ENCODE measurements at places on chromosomes 7 and 10.

GRCh38 chr10:133127291-133128125 is 32.5 kb upstream of the KNDC1 start:
- DNase-seq, result no peak

- no peak for DNase-seq
These were observed 4.6 kb upstream of the ADCYAP1R1 start for GRCh38 chr7:31047313-31048146.

DNA sequence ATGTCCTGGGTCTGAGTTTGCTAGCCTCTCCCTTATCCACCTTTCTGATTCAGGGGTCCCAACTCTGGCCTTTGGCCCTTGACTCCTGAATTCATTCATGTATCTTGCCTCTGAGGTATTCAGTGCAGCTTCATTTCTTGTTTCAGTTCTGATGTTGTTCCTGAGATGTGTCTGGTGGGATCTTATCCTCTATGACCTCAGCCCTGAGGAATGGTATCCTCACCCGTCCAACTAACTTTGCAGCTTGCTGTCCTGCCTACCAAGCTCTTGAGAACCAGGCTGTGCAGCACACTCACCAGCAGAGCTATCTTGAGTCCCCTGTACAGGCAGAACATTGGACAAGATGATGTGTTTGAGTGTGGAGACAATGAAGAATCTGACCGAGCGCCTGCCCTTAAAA is 13.8 kb downstream of the SUFU start:
- DNase-seq, result no peak

- DNase-seq, result no peak
These were observed 81.4 kb upstream of the GJD4 start for GRCh38 chr10:35523670-35524225.

DNA sequence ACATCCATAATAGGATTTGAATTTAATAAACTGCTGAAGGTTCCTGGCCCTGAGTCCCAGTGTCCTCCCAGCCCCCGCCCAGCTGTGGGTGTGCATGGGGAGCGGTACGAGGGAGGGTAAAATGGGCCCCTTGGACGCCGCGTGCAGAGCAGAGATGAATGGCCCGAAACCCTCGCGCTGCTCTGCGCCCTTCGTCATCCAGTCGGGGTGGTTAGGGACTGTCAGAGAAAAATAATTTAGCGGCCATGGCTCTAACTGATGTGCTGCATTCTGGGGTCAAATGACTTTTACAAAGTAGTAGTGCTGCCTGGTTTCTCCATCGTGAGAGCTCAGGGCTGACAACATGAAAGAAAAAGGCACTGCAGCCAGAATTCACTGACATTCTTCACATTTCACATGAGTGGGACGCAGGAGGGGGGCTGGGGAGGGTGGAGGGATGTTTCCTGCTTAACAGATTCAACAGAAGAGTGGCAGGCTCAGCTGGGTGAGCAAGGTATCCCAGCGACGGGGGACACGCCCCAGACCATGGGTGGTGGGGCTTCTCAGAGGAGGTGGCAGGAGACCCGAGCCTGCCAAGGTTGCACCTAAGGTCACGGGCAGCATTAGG is 304.5 kb downstream of the WDR37 start:
- no peak for DNase-seq

Measured in NCI-H2029 treated with DMSO at 0.1 percent for 48 hours (cell line).